Dorsolateral prefrontal cortex (tissue), 122 donors: ENCODE measurements at places on chromosomes 7 and 10.

- DNase-seq = no peak
Observed at GRCh38 chr10:26478061-26478460, 39.9 kb downstream of the APBB1IP start.

DNA sequence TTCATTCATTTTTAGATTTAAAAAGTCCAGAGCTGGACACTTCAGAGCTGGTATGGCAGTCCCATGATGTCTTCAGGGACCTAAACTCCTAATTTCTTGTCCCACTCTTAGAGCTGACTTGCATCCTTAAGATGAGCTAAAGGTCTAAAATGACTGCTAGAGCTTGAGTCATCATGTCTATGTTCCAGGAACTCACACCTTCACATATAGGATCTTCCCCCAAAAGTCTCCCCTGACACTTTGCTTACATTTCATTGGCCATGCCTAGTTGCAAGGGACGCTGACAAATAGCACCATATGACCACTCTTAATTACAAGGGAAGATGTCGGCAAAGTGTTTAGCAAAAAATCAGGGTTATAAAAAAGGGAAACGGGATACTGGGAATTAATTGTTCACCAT is 10.4 kb upstream of the AOAH start:
- DNase-seq = no peak

DNA sequence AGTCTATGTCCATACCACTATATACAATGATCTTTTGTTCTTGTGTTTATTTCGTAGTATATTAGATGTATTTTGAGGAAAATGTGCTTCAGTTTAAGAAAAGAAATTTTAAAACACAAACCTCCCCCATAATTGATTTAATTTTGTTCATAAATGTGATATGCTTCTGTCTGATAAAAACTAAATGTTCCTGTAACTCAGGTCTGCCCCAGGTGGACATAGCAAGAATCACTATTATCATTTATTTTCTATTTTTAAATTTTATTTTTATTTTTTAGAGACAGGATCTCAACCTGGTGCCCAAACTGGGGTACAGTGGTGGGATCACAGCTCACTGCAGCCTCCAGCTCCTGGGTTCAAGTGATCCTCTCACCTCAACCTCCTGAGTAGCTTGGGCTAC is 43.2 kb downstream of the BEND7 start:
- DNase-seq = no peak

GRCh38 chr7:127359011-127359410 is 33.5 kb downstream of the ZNF800 start:
- no peak for DNase-seq

- DNase-seq = no peak
Observed at GRCh38 chr10:118767297-118768040, 12.7 kb upstream of the CACUL1 start.

DNA sequence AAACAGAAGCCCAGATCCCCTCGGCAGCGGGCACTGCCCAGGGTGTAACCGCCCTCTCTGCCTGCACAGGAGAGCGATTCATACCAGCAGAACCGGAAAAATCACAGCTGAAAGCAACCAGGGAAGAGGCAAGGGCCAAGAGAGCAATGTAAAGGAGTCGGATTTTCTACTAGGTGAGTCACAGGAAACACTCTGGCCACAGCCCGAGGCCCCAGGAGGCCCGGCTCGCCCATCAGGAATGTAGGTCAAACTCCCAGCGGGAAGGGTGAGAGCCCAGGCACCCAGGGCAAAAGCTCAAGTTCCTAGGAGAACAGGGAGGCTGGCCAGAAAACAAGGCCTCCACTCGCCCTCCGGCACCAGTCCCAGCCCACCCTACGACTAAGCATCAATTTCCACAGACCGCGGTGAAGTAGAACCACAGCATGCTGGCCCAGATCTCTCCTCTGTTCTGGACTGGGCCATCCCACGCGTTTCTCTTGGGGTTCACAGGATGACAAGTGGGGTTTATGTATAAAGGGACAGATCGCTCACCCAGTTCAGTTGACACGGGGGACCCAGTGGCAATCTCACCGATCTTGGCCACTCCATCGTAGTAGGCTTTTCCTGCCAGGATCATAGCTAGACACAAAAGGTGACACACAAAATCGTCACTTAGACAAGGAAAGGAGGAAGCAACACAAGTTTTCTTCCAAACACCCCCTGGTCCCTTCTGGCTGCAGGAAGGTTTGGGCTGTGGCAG is 46.2 kb downstream of the BAIAP2L1 start:
- no peak for DNase-seq
